Astrocyte (in vitro differentiated cells and primary cell): ENCODE measurements at places on chromosomes 6 and 20. TPM values are rescaled to one million over a fixed set of nuclear protein-coding genes. Genes with fewer than 3 reads are reported as not detected.

RAET1G gene
- total RNA-seq = not detected in 2 replicates

IMPG1 gene
- not detected in 2 replicates for total RNA-seq

TNF gene
- 0.79 and 1.2 TPM in 2 replicates for total RNA-seq

PPP1R16B gene
- 0.41 and 0.68 TPM in 2 replicates for total RNA-seq

GRM4 gene
- total RNA-seq = 0.30 and 0.34 TPM in 2 replicates

TRIM15 gene
- not detected in 2 replicates for total RNA-seq

ENPP3 gene
- 0.19 TPM in 1 of 2 replicates, not detected in the other for total RNA-seq

WFDC10B gene
- total RNA-seq = not detected in 2 replicates

RUNX2 gene
- 26.1 and 32.6 TPM in 2 replicates for total RNA-seq

CENPB gene
- total RNA-seq = 37.0 and 39.1 TPM in 2 replicates

FNDC1 gene
- total RNA-seq = 6.3 and 8.6 TPM in 2 replicates

PKHD1 gene
- total RNA-seq = 0.16 and 0.17 TPM in 2 replicates

EEF1A2 gene
- total RNA-seq = 31.8 and 37.6 TPM in 2 replicates

ALDH5A1 gene
- total RNA-seq = 3.7 and 5.0 TPM in 2 replicates

NKX2-4 gene
- total RNA-seq = not detected in 2 replicates

SEL1L2 gene
- not detected in 2 replicates for total RNA-seq

TPBG gene
- 23.7 and 26.0 TPM in 2 replicates for total RNA-seq

CENPW gene
- total RNA-seq = 16.0 and 16.1 TPM in 2 replicates

KIF13A gene
- 38.1 and 38.4 TPM in 2 replicates for total RNA-seq

PPIL4 gene
- total RNA-seq = 39.2 TPM in 2 replicates

IPCEF1 gene
- 0.16 and 0.24 TPM in 2 replicates for total RNA-seq

CALHM4 gene
- 0.20 TPM in 1 of 2 replicates, not detected in the other for total RNA-seq

GDAP1L1 gene
- 0.64 and 0.77 TPM in 2 replicates for total RNA-seq

EBF4 gene
- total RNA-seq = 2.3 and 4.1 TPM in 2 replicates

STMND1 gene
- total RNA-seq = 0.16 TPM in 1 of 2 replicates, not detected in the other

RPS10 gene
- 1,221 and 1,326 TPM in 2 replicates for total RNA-seq

MAFB gene
- 2.9 TPM in 2 replicates for total RNA-seq

RNF144B gene
- total RNA-seq = 3.6 and 7.2 TPM in 2 replicates

NAPB gene
- total RNA-seq = 10.2 and 13.1 TPM in 2 replicates

FAXC gene
- total RNA-seq = 7.4 and 9.9 TPM in 2 replicates
